A549 treated with ZK216348 at 1 μM for 4 hours (cell line): ENCODE measurements at places on chromosomes 5 and 9. TPM values are rescaled to one million over a fixed set of nuclear protein-coding genes. Genes with fewer than 3 reads are reported as not detected.

The OTULIN gene
- 17.3 to 23.5 TPM (median 20.1 TPM) in 5 replicates for total RNA-seq

The PRR16 gene
- not detected in 5 replicates for total RNA-seq

The MSMP gene
- 0.62 TPM in 1 of 5 replicates, not detected in the others for total RNA-seq

The SPATA31A3 gene
- not detected in 5 replicates for total RNA-seq

The SUB1 gene
- 231 to 289 TPM (median 246 TPM) in 5 replicates for total RNA-seq

The ADRB2 gene
- 0.53 to 1.2 TPM (median 0.73 TPM) in 5 replicates for total RNA-seq

The UBE2QL1 gene
- 0.13 to 0.30 TPM (median 0.27 TPM) in 5 replicates for total RNA-seq

The SNCB gene
- total RNA-seq: 0.53 to 1.4 TPM (median 1.2 TPM) in 5 replicates

The CPLANE1 gene
- 2.9 to 5.2 TPM (median 4.8 TPM) in 5 replicates for total RNA-seq

The PCDHB8 gene
- total RNA-seq: 0.20 to 0.40 TPM (median 0.37 TPM) in 4 of 5 replicates, not detected in the other

The RORB gene
- total RNA-seq: not detected in 5 replicates
